ENCODE measurements at places on chromosomes 7 and 10.

DNA sequence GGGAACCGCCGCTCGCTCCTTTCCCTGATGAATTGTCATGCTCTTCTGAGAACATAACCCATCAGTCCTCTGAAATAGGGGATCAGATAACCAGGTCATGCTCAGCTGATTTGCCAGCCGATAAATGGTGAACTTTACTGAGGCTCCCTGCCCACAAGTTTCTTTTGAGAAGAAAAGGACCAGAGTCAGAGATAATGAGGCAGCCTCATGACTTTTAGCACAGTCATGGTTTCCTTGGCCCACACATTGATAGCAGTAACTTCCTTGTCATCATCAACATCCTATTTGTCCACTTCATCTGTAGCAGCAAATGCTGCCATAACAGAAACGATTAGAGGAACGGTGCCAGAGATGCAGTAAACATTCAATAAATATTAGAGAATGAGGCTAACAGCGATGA is 509.0 kb downstream of the GATA3 start:
- no peak for DNase-seq

- no peak for DNase-seq
Observed at GRCh38 chr10:1468811-1469210, 268.5 kb downstream of the ADARB2 start.

GRCh38 chr7:50690541-50691011 is 92.1 kb downstream of the GRB10 start:
- DNase-seq = no peak

- no peak for DNase-seq
Observed at GRCh38 chr7:13540429-13540828, 449.0 kb downstream of the ETV1 start.

DNA sequence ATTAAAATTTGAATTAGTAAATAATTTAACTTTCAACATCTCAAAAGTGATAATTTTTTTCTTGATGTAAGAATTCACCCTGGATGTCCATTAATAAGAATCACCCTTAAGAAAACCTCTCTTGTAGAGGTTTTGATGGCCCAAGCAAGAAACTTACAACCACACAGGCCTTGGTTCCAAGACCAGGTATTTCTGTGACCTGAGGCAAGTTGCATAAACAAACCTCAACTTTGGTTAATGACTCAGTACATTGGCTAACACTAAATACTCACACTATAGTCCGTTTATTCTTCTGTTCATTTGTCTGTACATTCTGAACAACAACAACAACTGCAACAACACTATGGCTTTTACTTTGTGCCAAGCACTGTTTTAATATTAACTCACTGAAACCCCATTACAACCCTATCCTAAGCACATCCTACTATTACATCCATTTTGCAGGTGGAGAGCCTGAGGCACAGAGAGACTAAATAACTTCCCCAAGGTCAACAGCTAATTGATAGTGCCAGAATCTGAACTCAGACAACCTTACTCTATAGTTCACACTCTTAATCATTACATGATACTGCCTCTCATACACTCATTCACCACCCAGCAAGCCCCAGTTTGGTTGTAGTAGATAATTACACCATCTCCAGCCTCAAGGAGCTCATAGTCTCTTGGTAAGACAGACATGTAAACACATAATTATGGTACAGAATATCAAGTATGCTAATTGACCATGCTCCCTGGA is 6.6 kb downstream of the ANK3 start:
- DNase-seq = no peak

GRCh38 chr10:529468-530230 is 159.8 kb downstream of the DIP2C start:
- no peak for DNase-seq

DNA sequence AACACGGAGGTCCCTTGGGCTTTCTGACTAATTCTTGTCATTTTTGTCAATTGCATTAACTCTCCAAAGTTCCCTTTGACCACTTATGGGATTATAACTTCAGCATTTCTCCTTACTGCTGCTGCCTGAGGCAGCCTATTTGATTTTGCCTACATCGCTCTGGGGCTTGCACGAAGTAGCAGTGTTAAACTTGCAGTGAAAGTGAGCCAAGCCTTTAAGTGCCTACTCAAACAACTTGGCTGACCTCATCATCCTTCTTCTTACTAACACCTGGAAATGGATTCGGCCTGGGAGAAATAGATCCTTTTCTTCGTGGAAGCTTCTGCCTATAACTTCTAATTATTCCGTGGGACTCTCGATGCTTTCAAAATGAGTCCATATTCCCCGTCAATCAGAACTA is 76.6 kb downstream of the DGKB start:
- DNase-seq = no peak

DNA sequence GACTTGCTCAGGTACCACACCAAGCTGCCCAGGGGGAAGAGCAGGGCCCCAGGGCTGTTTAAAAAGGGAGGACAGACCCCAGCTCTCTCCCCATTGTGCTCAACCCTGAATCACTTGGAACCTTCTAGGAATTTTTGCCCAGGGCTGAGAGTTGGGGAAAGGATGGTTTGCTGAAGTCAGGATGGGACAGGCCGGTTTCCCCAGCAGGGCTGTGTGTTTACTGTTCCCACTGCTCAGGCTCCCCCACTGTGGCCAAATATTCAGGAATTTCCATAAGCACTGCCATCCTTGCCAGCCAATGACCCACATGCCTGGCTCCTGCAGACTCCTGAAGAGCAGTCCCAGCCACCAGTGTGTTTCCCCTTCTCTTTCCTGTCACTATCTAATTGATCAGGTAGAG is 120.7 kb downstream of the WDFY4 start:
- DNase-seq = no peak
